Fibroblast of lung (primary cell): ENCODE measurements at places on chromosomes 5 and 9. TPM values are rescaled to one million over a fixed set of nuclear protein-coding genes. Genes with fewer than 3 reads are reported as not detected.

The PCDHGB3 gene
- 2.5 and 2.9 TPM in 2 replicates for polyA plus RNA-seq

The GABRA1 gene
- 0.02 TPM in 1 of 2 replicates, not detected in the other for polyA plus RNA-seq

The FREM1 gene
- polyA plus RNA-seq = 0.01 and 0.09 TPM in 2 replicates

The ARAP3 gene
- polyA plus RNA-seq = 2.5 and 2.9 TPM in 2 replicates

The SPAG8 gene
- polyA plus RNA-seq = 0.62 and 0.64 TPM in 2 replicates

The ADAMTS12 gene
- 35.9 and 44.8 TPM in 2 replicates for polyA plus RNA-seq

The SHISAL2B gene
- polyA plus RNA-seq = not detected in 2 replicates

The CAVIN4 gene
- 0.50 and 1.2 TPM in 2 replicates for polyA plus RNA-seq

The ADGRD2 gene
- not detected in 2 replicates for polyA plus RNA-seq

The PPP3R2 gene
- polyA plus RNA-seq = not detected in 2 replicates

The PKD2L2 gene
- not detected in 2 replicates for polyA plus RNA-seq

The ZBED3 gene
- polyA plus RNA-seq = 3.0 and 4.6 TPM in 2 replicates

DNA sequence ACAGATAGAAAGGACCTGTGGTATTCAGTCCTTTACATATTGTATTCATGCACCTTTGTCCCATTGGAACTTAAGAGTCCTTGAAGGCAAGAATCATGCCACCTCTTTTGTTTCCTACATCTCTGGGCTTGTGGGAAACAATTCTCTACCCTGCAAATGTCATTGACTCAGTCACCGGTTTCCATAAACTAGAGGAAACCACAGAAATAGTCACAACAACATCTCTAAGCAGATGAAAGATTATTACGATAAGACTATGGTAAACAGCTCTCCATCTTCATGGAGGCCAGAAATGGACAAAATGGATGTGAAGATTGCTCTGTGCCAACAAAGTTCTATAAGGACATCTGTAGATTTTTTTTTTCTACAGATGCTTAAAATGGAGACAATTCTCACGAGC is 165.5 kb downstream of the PIK3R1 start:
- H3K27me3 ChIP-seq = no peaks in the 10 kb centered on the region
- DNase-seq = no peak
- no peak overlapping the region for H3K27ac ChIP-seq
- H3K4me3 ChIP-seq = no peak overlapping the region
- no peaks in the 10 kb centered on the region for H3K4me1 ChIP-seq
- no peaks in the 10 kb centered on the region for H3K36me3 ChIP-seq

DNA sequence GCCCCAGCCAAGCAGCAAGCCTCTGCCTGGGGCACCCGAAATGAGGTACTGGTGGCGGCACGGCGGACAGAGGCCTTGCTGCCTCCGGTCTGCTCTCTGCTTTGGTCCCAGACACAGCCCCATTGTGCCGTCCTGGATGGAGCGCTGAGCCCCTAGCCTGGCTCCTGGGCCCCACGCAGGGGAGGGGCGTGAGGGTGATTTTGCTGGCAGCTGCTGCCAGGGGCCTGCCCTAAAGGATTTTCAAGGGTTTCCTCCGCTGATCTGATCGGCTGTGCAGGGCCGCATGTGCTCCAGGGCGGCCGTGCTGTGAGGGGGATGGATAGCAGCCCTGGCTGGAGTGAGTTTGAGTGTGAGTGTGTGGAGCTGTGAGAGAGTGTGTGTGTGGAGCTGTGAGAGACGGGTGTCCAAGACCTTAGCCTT is 1.3 kb downstream of the GPSM1 start:
- H3K4me3 ChIP-seq = peak overlapping the region; percentile 87
- DNase-seq = peak; percentile 55
- peaks cover 27% of the 10 kb centered on the region for H3K4me1 ChIP-seq
- no peaks in the 10 kb centered on the region for H3K27me3 ChIP-seq

GRCh38 chr5:22596404-22596970 is 256.7 kb downstream of the CDH12 start:
- H3K4me3 ChIP-seq = no peak overlapping the region
- H3K4me1 ChIP-seq = no peaks in the 10 kb centered on the region

- no peaks in the 10 kb centered on the region for H3K36me3 ChIP-seq
- no peaks in the 10 kb centered on the region for H3K27me3 ChIP-seq
- no peaks in the 10 kb centered on the region for H3K4me1 ChIP-seq
- H3K27ac ChIP-seq = no peak overlapping the region
- H3K4me3 ChIP-seq = no peak overlapping the region
- peak; percentile 63 for DNase-seq
Observed at GRCh38 chr5:68011801-68012200, 203.8 kb upstream of the PIK3R1 start.

GRCh38 chr5:174998131-174998730 is 273.8 kb downstream of the MSX2 start:
- H3K4me1 ChIP-seq = no peaks in the 10 kb centered on the region
- H3K36me3 ChIP-seq = no peaks in the 10 kb centered on the region
- H3K27me3 ChIP-seq = no peaks in the 10 kb centered on the region
- H3K4me3 ChIP-seq = no peak overlapping the region

- no peaks in the 10 kb centered on the region for H3K36me3 ChIP-seq
- H3K27ac ChIP-seq = peak overlapping the region; percentile 91
- no peaks in the 10 kb centered on the region for H3K27me3 ChIP-seq
- peak overlapping the region; percentile 97 for H3K4me3 ChIP-seq
- peaks cover 5% of the 10 kb centered on the region for H3K4me1 ChIP-seq
Observed at GRCh38 chr9:22008384-22008716, 755 bp downstream of the CDKN2B start.

DNA sequence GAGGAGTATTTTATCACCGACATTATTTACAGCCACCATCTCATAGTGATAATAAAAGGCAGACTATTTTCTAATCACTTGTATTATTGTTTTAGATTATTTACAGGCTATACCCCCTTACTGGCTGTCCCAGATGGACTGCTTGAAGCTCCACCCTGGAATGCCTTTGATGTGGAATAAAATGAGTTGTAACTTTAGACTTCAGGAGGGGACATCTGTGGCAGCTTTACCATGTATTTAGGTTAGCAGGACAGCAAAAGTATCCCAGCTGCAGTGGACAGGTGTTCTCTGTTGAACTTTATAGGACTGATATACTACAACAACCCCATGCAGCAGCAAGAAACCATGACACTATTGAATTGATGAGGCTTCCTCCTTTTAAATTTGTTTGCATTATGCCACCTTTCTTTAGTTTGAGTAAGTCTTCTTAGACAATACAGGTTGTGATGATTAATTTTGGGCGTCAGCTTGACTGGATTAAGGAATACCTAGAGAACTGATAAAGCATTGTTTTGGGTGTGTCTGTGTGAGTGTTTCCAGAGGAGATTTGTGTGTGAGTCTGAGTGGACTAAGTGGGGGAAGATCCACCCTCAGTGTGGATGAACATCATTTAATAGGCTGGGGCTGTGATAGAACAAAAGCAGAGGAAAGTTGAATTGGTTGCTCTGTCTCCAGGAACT is 29.2 kb upstream of the C9orf57 start:
- H3K4me3 ChIP-seq = no peak overlapping the region
- H3K36me3 ChIP-seq = no peaks in the 10 kb centered on the region
- H3K27ac ChIP-seq = no peak overlapping the region
- H3K27me3 ChIP-seq = no peaks in the 10 kb centered on the region
- no peaks in the 10 kb centered on the region for H3K4me1 ChIP-seq

GRCh38 chr9:109270971-109271925 is 49.6 kb downstream of the EPB41L4B start:
- no peak for DNase-seq
- H3K4me1 ChIP-seq = no peaks in the 10 kb centered on the region
- no peak overlapping the region for H3K27ac ChIP-seq
- H3K36me3 ChIP-seq = no peaks in the 10 kb centered on the region

DNA sequence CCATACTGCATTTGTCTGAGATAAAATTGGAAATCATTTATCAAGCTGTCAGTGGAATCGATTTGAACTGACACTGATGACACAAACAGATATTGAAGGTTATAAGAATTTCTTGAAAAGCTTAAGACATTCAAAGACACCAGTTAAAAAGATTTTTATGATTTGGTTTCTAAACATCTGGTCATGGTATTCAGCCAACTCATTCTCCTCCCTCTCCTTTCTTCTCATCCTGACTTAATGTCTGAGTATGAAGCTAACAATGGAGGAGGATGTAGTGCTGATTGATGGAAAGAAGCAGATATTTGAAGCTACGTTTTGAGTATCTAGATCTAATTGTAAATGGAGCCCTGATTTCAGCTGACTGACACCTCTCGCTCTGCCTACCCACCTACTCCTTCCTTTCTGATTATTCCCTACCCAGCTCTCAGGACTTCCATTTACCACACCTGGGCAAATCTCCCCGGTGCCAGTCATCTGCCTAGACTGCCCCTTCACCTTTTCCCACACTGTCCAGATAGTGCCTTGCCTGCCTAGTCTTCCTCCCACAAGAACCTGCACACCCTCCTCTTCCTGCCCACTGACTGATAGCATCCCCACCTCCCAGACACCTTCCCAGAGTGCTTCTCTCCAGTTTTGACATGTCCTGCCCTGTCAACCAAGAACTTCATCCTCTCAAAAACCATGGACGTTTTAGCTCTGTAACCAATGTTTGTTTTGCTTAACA is 20.7 kb upstream of the LIFR start:
- H3K36me3 ChIP-seq = no peaks in the 10 kb centered on the region
- no peak overlapping the region for H3K27ac ChIP-seq
- H3K4me1 ChIP-seq = no peaks in the 10 kb centered on the region

DNA sequence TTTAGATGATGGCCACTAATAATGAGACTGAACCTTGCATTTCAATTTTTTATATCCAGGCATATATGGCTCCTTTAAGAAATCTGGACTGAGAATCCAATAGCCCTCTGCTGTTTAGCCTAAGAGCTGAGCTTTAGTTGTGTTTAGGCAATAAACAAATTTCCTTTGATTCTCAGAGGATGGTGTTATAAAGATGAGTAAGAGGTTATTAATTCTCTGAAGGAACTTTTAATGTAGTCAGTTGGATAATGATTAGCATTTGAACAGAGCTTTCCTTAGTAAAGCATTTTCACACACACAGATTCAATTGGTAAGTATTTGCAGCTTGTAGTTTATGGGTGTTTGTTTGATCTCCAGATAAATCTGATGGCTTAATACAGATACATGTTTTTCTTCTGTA is 149.6 kb downstream of the PRR16 start:
- no peaks in the 10 kb centered on the region for H3K36me3 ChIP-seq
- H3K4me1 ChIP-seq = peaks cover 9% of the 10 kb centered on the region
- H3K27ac ChIP-seq = no peak overlapping the region

- H3K27ac ChIP-seq = no peak overlapping the region
- no peak overlapping the region for H3K4me3 ChIP-seq
- H3K27me3 ChIP-seq = no peaks in the 10 kb centered on the region
- H3K4me1 ChIP-seq = no peaks in the 10 kb centered on the region
Observed at GRCh38 chr5:146137967-146138403, 32.6 kb upstream of the PLAC8L1 start.

- no peak overlapping the region for H3K27ac ChIP-seq
- peak; percentile 34 for DNase-seq
- H3K36me3 ChIP-seq = no peaks in the 10 kb centered on the region
- H3K4me3 ChIP-seq = no peak overlapping the region
- H3K4me1 ChIP-seq = no peaks in the 10 kb centered on the region
Observed at GRCh38 chr5:128905568-128906110, 59.6 kb upstream of the SLC27A6 start.

- no peak overlapping the region for H3K27ac ChIP-seq
- H3K4me3 ChIP-seq = no peak overlapping the region
- no peaks in the 10 kb centered on the region for H3K4me1 ChIP-seq
- DNase-seq = peak; percentile 6
Observed at GRCh38 chr5:5979377-5979760, 399.0 kb downstream of the MED10 start.

DNA sequence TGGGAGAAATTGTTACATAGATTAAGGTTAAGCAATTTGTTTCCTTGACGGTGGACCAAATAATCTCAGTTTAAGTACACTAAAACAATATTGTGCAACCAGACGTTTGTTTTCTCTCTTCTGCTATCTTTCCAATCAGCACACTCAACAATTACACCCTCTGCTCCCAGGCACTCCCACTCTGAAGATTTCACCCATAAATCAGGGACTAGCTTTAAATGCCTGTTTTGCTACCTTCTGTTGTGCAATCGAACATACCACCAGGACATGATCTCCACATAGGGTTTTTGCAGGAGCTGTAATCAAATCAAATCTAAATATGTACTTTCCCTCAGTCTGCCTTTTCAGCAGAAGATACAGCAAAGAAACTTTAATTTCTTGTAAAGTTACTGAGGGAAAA is 405.8 kb upstream of the TLE4 start:
- H3K27me3 ChIP-seq = no peaks in the 10 kb centered on the region
- peak; percentile 35 for DNase-seq
- no peak overlapping the region for H3K27ac ChIP-seq
- no peaks in the 10 kb centered on the region for H3K4me1 ChIP-seq
- H3K36me3 ChIP-seq = no peaks in the 10 kb centered on the region

- H3K4me1 ChIP-seq = no peaks in the 10 kb centered on the region
- H3K27ac ChIP-seq = no peak overlapping the region
- no peak overlapping the region for H3K4me3 ChIP-seq
- no peak for DNase-seq
Observed at GRCh38 chr9:68974431-68974830, 39.5 kb downstream of the PRKACG start.

DNA sequence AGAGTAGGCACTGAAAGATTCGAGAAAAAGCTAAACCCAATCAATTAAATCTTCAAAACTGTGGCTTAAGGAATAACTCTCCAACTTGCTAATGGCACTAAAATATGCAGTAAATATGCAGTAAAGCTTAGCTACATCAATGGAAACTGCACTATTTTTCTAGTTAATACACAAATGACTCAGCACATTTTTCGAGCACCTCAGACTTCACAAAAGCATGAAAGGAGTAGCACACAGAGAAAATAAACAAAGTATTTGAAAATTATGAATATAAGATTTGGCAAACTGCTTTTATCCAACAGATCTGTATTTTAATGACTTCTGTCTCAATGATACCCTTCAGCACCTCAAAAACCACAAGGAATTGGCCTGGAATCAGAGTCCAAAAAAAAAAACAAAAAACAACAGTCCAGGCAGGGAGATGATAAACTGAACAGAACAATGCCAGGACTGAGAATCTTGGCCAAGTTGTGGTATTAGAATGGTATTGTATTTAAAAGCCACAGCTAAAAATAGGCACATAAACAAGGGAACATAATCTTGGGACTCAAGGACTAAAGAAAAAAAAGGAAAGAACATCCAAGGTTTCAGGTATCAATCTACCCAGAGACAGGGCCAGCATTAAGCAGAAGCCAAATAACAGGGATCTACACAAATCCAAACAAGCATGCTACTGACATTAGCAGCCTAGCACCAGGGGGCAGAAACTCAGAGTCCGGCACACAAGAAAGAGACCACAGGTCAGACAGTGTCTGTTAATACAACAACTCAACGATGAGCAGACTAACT is 21.4 kb downstream of the TMEM245 start:
- H3K4me3 ChIP-seq = peak overlapping the region; percentile 5
- DNase-seq = peak; percentile 93
- peak overlapping the region; percentile 37 for H3K27ac ChIP-seq

GRCh38 chr5:77876862-77877502 is 100.8 kb upstream of the TBCA start:
- H3K4me1 ChIP-seq = peaks cover 2% of the 10 kb centered on the region
- peak; percentile 31 for DNase-seq
- H3K27me3 ChIP-seq = no peaks in the 10 kb centered on the region
- no peaks in the 10 kb centered on the region for H3K36me3 ChIP-seq
- no peak overlapping the region for H3K27ac ChIP-seq

DNA sequence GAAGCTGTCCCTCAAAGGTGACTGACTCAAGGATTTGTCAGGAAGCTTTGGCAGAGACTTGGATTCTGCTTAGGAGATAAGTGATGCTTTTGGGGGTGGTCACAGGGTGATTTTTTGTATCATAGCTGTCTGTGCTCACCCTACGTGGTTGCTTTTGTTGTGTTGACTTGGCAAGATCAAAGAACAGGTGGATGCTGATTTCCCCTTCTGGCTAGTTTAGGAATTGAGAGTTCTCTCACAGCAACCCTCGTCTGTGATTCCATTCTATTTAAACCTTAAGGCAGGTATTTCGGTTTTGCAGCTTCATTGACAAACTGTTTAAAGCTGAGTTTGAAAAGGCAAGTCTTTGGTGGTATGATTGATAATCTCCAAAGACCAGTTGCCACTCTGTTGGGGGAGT is 27.2 kb downstream of the ARHGAP26 start:
- peaks cover 7% of the 10 kb centered on the region for H3K27me3 ChIP-seq
- DNase-seq = no peak
- no peak overlapping the region for H3K27ac ChIP-seq
- H3K4me3 ChIP-seq = no peak overlapping the region
- no peaks in the 10 kb centered on the region for H3K36me3 ChIP-seq
